Smooth muscle cell of the coronary artery (primary cell): ENCODE measurements at places on chromosomes 4 and X. TPM values are rescaled to one million over a fixed set of nuclear protein-coding genes. Genes with fewer than 3 reads are reported as not detected.

Gene IRF2
- total RNA-seq, result 14.6 and 30.4 TPM in 2 replicates

Gene AKAP4
- not detected in 2 replicates for total RNA-seq

Gene ING2
- 6.6 and 7.0 TPM in 2 replicates for total RNA-seq

Gene MAOA
- total RNA-seq, result 9.6 and 29.1 TPM in 2 replicates

Gene CPLX1
- total RNA-seq, result not detected in 2 replicates

Gene HSFX4
- total RNA-seq, result not detected in 2 replicates

Gene ADD1
- 115 and 146 TPM in 2 replicates for total RNA-seq

Gene LINC00632
- total RNA-seq, result 3.6 and 8.9 TPM in 2 replicates

Gene NXF3
- 0.23 TPM in 1 of 2 replicates, not detected in the other for total RNA-seq

Gene TLR8
- total RNA-seq, result not detected in 2 replicates

Gene ABLIM2
- total RNA-seq, result 0.12 and 0.30 TPM in 2 replicates

Gene MAMLD1
- total RNA-seq, result 0.45 and 0.47 TPM in 2 replicates

Gene PAGE2
- not detected in 2 replicates for total RNA-seq

Gene NLGN4X
- 0.59 TPM in 1 of 2 replicates, not detected in the other for total RNA-seq

Gene PCDH11X
- total RNA-seq, result not detected in 2 replicates

Gene TRIML2
- 0.12 TPM in 1 of 2 replicates, not detected in the other for total RNA-seq

Gene ADH1A
- not detected in 2 replicates for total RNA-seq

Gene HTRA3
- total RNA-seq, result 0.45 and 6.8 TPM in 2 replicates

Gene SFRP2
- total RNA-seq, result under 0.01 TPM in 1 of 2 replicates, not detected in the other

Gene CENPI
- 0.94 and 6.1 TPM in 2 replicates for total RNA-seq

Gene IL21
- not detected in 2 replicates for total RNA-seq

Gene GAGE12H
- not detected in 2 replicates for total RNA-seq

Gene ANKRD50
- total RNA-seq, result 44.1 and 76.4 TPM in 2 replicates

Gene MND1
- total RNA-seq, result 0.35 and 2.3 TPM in 2 replicates

Gene RPS6KA3
- total RNA-seq, result 20.7 and 21.8 TPM in 2 replicates

Gene TCEAL7
- 5.1 and 5.9 TPM in 2 replicates for total RNA-seq

Gene AFAP1
- total RNA-seq, result 24.2 and 94.3 TPM in 2 replicates

Gene SGMS2
- total RNA-seq, result 83.4 and 98.9 TPM in 2 replicates

Gene GABRG1
- not detected in 2 replicates for total RNA-seq

Gene SMS
- 116 and 142 TPM in 2 replicates for total RNA-seq

Gene MAGEA12
- total RNA-seq, result 0.08 TPM in 1 of 2 replicates, not detected in the other

Gene CAMK2D
- total RNA-seq, result 63.4 and 212 TPM in 2 replicates

Gene ARMCX6
- 38.6 and 42.5 TPM in 2 replicates for total RNA-seq

Gene RNF150
- total RNA-seq, result 0.30 and 0.59 TPM in 2 replicates

Gene FAM9C
- total RNA-seq, result not detected in 2 replicates

Gene IL15
- total RNA-seq, result 0.75 and 6.9 TPM in 2 replicates

Gene EFNB1
- 23.1 and 34.1 TPM in 2 replicates for total RNA-seq

Gene C4orf50
- total RNA-seq, result not detected in 2 replicates

Gene SAGE1
- not detected in 2 replicates for total RNA-seq

Gene HSFX1
- 0.23 and 0.35 TPM in 2 replicates for total RNA-seq

Gene ANXA3
- total RNA-seq, result 2.5 and 8.8 TPM in 2 replicates

Gene TCEAL5
- not detected in 2 replicates for total RNA-seq

Gene THAP6
- 8.9 and 10.9 TPM in 2 replicates for total RNA-seq

Gene CSAG3
- not detected in 2 replicates for total RNA-seq

Gene GYG2
- total RNA-seq, result 1.1 and 4.9 TPM in 2 replicates

Gene PLAC8
- 0.35 TPM in 1 of 2 replicates, not detected in the other for total RNA-seq

Gene WNK3
- 0.15 and 0.23 TPM in 2 replicates for total RNA-seq

Gene USP27X
- total RNA-seq, result 2.9 and 3.9 TPM in 2 replicates
